ENCODE measurements at places on chromosomes 6 and 20.

GRCh38 chr6:26122005-26122388 lies 34.8 kb downstream of the HFE start:
- DNase-seq: no peak

- no peak for DNase-seq
These were observed 160.3 kb downstream of the EYA2 start for GRCh38 chr20:47054945-47055344.

- DNase-seq: peak; percentile 79
These were observed 96.0 kb downstream of the INSM1 start for GRCh38 chr20:20463933-20464374.

GRCh38 chr20:46400828-46401477 lies 5.5 kb downstream of the ELMO2 start:
- no peak for DNase-seq

GRCh38 chr6:142699391-142699790 lies 245.6 kb downstream of the HIVEP2 start:
- no peak for DNase-seq

GRCh38 chr20:62051144-62051543 lies 14.5 kb downstream of the TAF4 start:
- no peak for DNase-seq

- no peak for DNase-seq
These were observed 55.1 kb downstream of the IRF4 start for GRCh38 chr6:446418-447366.

DNA sequence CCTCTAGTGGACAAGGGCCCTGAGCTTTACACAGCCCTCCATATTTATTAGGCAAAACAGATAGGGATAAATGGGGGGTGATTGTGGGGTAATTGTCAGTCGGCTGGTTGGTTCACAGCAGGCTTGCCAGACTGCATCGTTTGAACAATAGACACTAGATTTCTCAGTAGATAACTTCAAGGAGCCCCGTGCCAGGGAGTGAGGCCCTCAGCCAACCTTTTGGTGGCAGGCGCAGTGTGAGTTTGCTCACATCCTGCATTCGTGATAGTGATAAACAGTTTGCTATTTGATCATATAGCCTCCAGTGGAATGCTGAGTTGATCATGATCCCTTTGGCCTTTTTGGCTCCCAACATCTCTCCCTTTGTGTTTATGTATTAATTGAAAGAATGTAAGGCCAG lies 3.6 kb upstream of the ABHD12 start:
- no peak for DNase-seq

GRCh38 chr6:408599-409102 lies 17.1 kb downstream of the IRF4 start:
- no peak for DNase-seq

DNA sequence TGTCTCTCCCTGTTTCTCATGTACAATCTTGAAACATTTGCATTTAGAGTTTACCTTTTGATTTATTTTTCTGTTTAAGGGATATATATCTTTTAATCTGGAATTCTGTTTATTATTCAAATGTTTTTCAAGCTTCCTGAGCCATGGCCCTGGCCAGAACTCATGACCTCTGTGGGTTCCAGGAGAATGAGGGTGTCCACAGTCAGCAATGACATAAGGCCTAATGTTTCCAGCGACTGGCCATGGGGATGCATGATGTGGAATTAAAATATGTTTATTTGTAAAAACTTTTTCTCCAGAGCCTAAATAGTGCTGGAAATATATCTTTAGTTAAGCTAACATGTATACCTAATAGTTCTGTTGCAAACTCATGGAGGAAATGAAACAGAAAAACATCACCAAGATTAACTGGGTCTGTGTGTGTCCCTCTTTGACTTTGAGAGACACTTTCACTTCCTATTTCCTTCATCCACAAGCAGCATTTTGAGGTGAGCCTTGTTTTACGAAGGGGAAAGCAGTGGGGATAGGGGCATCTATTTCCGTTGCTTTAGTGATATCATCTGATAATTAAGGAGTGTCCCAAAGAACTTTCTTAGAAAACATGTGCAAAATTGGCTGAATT lies 87.6 kb downstream of the SMOC2 start:
- DNase-seq: no peak

DNA sequence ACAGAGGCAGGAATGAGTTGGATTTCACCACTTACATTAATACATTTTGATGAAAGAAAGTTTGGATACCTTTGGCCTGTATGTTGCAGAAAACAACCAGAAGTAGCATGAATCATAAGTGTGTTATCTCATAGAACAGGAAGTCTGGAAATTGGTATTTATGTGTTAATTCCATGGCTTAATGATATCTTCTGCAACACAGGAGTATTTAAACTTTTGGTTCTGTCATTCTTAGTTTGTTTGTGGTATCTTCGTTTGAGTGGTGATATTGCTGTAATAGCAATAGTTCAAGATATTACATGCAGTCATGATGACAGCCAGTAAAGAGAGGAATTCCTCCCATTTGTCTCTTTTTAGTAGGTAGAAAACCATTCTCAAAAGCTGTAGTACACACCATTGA lies 177.3 kb downstream of the CDKAL1 start:
- DNase-seq: no peak

DNA sequence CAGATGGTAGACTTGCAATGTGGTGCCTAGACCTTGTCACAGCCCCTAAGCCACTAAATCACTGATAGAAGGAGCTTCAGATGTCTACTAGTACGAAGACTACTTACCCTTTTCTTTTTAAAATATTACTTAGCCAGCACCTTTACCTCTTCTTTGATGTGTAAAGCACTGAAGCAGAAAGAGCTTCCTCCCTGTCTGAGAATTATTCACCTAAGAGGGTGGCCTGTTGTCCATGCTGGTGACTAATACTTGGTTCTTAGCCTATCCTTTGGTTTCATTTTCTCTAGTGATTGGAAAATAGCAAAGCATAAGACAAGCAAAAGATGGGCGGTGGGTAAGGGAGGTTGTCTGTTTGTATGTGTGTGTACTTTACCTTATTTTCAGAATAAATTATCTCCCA lies 794.6 kb downstream of the TFAP2A start:
- no peak for DNase-seq

DNA sequence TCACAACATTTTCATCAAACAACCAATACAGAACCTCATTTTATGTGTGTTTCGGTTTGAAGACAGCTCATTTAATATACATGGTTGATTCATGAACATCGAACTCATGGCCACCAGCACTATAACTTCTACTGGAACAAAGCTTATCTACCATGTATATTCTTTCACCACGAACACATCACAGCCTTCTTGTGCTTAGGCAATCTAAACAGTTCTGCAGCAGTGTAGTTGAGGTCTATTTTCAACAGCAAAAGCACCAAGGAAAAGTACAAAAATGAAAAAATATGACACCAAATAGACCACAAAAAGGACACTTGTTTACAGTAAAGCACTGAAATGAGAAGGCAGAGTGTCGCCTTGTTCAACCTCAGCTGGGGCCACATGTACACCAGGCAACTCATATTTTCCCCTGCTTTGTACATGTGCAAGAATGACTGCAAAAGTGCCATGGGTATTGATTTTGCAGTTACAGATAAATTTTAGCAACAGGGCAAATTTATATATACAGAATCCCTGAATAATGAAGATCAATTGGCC lies 25.8 kb upstream of the KCNK5 start:
- DNase-seq: no peak

GRCh38 chr20:23255716-23256385 lies 94.7 kb upstream of the NXT1 start:
- no peak for DNase-seq

DNA sequence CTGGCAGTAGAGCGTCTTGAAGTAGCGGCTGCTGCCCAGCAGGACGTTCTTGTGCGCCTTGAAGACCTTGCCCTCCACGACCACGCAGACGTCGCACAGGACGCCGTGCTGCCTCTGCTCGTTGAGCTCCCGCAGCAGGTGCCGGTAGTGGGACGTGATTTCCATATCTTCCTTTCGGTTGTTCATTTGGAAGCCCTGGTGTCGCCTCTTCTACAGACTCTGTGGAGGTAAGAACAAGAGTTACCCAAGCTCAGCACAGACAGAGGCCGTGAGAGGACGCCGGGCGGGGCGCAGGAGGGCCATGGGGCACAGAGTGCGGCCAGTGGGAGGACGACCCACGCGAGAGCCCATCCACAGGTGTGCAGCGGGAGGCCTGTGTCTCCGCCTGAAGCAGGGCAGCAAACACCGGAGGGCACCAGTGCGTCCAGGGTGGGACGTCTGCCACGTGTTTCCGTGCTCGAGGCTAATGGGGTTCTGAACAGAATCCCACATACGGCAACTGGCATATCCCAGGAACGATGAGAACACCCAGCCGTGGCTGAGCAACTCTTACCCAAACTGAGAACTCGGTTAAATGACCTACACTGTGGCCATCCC lies 40.4 kb downstream of the ZBTB46 start:
- DNase-seq: no peak
